ENCODE measurements at places on chromosomes 7 and 10. TPM values are rescaled to one million over a fixed set of nuclear protein-coding genes. Genes with fewer than 3 reads are reported as not detected.

DNA sequence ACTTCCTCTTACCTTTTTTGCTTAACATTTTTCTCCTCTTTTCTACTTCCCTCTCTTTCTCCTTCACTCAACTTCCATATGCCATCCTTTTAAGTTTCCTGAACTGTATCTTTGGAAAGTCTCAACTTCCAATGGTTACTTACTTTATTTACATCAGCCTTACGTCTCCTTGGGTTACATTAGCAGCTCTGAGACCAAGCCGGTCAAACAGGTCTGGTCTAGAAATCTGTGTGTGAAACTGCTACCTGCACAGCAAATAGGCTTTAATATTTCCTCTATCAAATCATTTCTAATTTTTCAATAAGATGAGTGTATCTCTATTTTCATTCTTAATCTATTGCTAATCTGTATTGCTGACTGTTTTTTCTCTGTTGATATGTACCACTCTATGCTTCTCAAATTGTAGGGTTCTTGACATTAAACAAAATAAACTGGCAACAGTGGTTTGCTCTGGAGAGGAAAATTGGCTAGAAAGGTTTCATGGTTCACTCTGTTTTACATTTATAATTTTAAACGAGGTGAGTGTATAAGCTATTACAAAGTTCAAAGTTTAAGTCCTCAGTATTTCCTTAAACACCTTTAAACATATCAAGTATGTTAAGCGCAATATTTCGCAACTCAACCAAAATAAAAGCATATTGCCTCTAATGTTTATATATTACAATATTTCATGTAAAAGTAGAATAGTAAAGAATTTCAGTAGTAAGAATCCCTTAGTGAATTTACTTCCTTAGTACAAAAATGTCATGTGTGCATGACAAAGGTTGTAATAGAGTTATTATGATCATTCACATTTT, 3.6 kb upstream of the SEMA3C start:
- no peak for DNase-seq

Gene GARIN1A
- total RNA-seq, result not detected

- no peak for DNase-seq
These were observed 183.7 kb downstream of the SORCS1 start for GRCh38 chr10:106980495-106981451.

DNA sequence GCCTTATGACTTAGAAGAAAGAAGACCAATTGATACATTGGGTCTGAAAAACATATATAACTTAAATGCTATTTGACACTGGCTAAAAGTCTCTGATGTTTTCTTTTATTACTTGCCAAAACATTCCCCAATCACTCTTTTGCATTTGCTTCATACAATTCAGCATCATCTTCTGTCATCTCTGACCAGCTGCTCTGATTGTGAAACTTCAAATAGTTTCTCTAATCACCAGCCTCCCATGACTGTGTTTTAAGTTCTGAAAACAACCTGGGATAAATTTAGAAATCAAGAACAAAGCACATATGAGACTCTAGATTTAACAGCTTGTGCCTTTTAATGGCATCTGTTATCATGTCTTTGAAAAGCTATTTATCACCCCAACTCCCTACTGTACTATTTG, 208.4 kb upstream of the KCND2 start:
- no peak for DNase-seq

DNA sequence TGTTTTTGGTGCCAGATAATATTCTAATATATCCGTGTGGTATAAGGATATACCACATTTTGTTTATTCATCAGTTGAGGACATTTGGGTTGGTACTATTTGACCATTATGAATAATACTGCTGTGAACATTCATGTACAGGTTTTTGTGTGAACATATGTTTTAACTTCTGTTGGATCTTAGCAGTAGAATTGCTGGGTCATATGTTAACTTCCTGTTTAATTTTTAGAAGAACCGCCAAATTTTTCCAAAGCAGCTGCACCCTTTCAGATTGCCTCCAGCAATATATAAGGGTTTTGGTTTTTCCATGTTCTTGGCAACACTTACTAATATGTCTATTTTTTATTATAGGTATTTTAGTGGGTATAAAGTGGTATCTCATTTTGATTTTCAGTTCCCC, 22.8 kb downstream of the VPS26A start:
- DNase-seq, result no peak

- DNase-seq, result peak; percentile 21
These were observed 14.7 kb downstream of the FAM241B start for GRCh38 chr10:69644658-69645295.

DNA sequence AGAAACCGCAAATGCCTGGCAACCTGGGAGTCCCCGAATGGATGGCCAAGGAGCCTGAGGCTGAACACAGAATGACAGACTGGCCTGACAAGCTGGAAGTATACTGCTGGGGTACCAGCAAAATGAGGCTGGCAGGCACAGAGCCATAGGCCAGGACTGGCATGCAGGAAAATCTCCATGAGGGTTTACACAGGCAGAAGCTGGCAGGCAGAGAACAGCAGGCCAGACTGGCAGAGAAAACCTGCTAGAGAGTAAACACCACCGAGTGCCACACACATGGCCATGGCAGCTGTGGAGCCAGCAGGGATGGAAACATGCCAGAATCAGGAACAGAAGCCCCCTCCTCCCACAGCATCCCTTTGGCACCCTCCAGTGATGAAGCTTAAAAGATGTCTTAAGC, 63.4 kb downstream of the CRPPA start:
- no peak for DNase-seq

Gene SFTPA1
- total RNA-seq, result not detected

DNA sequence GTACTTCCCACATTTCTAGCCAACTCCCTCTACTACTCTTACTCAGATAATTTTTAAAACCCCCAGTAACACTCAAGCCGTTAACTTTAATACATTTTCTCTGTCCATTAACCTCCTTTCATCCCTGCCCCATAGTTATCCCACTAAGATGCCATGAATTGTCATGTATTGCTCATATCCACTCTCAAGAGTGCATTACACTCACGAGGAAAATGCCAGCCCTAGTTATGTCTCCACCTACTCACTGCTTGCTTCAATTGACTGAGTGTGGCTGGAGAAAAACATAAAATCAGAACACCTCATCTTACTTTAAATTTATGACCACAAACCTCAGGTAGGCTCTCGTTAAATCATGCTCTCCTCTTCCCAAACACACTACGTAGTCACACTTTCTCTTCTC, 324.1 kb upstream of the NPSR1 start:
- DNase-seq, result no peak

- DNase-seq, result no peak
These were observed 130.1 kb downstream of the NT5C2 start for GRCh38 chr10:103062854-103063590.

DNA sequence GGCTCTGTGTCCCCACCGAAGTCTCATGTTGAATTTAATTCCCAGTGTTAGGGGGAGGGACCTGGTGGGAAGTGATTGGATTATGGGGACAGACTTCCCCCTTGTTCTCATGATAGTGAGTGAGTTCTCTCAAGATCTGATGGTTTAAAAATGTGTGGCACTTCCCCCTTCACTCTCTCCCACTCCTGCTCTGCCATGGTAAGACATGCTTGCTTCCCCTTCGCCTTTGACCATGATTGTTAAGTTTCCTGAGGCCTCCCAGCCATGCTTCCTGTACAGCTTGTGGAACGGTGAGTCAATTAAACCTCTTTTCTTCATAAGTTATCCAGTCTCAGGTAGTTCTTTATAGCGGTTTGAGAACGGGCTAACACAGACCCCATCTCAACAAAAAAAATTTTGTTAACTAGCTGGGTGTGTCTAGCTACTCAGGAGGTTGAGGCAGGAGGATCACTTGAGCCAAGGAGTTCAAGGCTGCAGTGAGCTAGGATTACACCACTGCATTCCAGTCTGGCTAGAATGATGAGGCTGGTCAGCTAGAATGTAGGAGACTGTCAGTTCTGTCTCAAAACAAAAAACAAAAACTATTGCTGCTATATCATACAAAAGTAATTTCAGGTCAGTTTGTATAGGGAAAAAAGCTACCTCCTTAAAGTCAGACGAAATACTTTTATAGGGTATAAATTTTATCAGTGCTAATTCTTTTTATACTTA, 57.7 kb downstream of the ATAD1 start:
- no peak for DNase-seq

Gene KCNH2
- total RNA-seq, result not detected

- no peak for DNase-seq
These were observed 11.2 kb downstream of the KCNMA1 start for GRCh38 chr10:77626266-77626935.

DNA sequence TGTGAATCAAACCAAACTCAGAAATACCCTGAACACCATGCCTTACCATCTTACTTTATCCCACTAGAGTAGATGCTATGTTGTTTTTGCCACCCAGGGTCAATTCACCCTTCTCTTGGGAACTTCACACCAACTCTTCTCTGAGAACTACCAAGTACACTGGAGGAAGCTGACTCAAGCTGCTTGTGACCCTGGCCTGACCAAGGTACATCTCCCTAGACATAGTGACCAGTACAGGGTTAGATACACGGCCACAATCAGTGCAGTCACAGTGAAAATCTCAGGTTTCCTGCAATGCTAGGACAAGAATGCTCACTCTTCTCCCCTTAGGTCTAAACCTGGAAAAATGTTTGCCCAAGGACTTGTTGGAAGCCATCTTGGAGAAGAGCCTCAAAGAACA, 31.8 kb downstream of the EZH2 start:
- DNase-seq, result no peak

DNA sequence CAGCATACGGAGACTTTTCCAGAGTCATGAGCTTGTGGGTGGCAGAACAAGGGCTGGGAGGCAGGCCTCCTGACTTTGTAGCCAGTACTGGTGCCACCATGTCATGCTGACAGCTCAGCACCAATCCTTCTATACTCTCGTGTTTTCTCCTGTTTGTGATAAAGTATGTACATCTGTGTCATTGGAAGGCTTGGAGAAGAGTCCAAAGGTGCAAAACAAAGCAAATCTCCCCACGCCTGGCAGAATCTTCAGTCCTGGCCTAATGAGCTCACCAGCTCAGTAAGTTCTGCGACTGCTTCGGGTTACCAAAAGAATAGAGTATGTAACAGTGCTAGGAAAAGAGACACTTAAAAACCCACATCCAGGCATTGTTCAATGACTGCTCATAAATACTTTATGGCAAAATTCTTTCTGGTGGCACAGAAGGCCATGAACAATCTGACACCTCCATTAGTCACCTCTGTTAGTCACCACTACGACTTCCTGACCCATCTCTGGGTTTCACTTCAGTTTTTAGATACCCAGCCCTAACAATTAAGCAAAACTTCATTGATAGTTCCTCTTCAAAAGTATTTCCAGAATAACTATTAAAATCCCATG, 24.5 kb downstream of the STEAP1 start:
- peak; percentile 41 for DNase-seq

- DNase-seq, result no peak
These were observed 113.2 kb upstream of the SEM1 start for GRCh38 chr7:96822824-96823223.

DNA sequence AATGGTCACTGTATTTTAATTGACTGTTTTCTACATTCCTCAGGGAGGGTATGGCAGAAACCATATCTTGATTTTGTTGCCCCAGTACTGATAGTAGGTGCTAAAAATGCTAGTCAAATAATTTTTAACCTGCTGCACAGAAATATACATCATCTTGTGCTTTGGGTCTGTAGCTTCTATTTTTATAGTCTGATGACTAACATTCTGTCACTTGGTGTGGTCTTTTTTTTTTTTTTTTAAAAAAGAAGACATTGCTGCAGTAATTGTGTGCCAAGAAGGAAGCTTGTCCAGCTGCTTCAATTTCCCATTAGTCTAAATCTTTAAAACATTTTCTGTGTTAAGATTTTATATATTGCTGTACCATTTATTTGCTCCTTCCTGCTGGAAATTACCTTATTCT, 83.6 kb downstream of the ICA1 start:
- DNase-seq, result no peak

Gene TAS2R41
- total RNA-seq, result not detected

- DNase-seq, result no peak
These were observed 5.4 kb downstream of the TBATA start for GRCh38 chr10:70779511-70780369.

Gene TRPV5
- not detected for total RNA-seq

Gene PIP4K2A
- 22.6 TPM for total RNA-seq

DNA sequence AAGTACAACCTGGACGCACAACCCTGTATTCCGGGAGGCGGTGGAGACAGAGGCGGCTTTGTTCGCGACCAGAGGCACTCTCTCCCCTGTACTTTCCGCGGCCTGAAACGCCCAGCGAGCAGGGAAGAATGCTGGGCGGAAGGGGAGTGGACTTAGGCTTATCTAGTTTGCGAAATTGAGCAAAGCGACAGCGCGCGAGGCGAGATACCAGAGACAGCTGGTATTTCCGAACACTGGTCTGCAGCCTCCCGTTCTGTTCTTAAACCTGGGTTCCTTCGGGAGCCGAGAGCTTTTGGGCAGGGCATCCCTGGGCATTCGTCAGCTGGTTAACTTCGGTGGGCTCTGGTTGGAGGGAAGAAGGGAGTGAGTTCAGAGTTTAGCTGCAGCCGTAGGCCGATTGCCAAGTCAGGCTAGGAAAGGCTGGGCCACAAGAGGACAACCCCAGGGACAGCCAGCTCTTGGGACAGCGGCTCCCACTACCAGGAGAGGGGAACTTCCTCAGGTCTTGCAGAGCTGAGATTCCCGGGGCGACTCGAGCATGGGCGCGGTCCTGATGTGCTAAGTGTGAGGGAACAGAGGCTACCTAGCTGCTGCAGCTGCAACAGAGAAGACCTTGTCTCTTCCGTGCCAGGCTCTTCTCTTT, 3.9 kb downstream of the HMX3 start:
- peak; percentile 93 for DNase-seq

GRCh38 chr7:21269021-21269420, 158.9 kb upstream of the SP4 start:
- DNase-seq, result no peak

All from HepG2 (cell line).